ENCODE measurements at places on chromosomes 13 and 19.

DNA sequence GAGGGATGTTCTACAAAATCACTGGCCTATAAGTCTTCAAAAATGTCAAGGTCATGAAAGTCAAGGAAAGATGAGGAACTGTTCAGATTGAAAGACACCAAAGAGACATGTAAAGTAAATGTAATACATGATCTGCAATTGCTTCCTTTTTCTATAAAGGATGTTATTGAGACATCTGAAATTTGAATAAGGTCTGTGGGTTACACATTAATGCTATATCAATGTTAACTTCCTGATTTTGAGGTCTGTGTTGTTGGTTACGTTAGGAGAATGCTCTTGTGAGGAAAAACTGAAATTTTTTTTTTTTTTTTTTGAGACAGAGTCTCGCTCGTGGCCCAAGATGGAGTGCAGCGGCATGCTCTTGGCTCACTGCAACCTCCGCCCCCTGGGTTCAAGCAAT is 197.4 kb downstream of the RGCC start:
- no peak for DNase-seq

DNA sequence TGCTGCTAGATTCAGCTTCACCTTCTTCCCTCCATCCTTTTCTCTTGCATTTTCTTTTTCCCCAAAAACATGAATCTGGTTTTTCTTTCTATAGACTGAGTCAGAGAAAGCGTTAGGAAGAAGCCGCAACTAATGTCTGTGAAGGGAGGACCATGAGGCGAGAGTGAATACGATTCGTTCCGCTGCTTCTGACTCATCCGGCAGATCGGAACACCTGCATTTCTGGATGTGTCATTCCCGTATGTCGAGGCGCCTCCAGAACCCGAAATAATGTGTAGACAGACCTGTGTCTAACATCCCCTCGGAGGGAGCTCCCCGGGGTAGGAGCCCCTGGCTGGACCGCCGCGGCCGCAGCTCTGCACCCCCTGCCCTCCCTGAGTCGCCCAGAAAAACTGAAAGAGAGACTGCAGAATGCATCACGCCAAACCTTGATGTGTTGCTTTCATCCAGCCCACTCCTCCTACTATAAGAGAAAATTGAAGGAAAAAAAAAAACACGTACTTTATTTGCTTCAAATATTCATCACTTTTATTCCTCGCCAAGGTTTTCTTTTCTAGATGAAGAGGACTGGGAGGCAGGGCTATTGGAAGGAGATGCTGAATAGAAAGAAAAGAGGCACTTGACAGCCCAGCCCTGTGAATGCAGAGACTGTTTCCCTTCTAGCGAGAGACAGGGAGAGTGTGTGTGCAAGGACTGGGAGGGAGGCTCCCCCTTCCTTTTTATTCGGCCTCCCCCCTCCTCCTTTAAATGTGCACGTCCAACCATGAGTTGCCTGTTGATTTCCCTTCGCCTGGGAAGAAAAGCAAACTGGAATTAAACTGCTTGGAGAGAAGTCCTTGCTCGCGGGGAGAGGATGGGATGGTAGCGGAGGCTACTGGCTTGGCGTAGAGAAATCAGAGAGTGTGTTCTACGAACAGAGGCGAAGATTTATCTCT is 616 bp upstream of the PCDH17 start:
- no peak for DNase-seq

GRCh38 chr13:104086759-104087158 is 1020.5 kb upstream of the SLC10A2 start:
- DNase-seq: no peak

DNA sequence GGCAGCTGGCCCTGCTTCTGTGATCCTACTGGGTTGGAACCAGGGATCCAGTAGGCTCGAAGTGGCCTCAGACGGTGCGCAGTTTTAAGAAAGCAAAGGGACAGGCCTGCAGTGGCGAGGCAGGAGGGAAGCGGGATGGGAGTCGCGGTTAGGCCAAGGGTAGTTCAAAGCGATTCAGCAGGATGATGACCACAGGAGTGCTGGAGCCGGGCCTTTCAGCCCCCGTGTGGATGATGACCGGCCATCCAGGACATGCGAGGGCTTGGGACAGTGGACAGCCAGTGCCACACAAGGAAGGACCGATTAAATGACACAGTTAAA is 854 bp downstream of the RNASEH2B start:
- no peak for DNase-seq

- no peak for DNase-seq
Measured at GRCh38 chr13:89458456-89458855, 1787.3 kb downstream of the SLITRK5 start.

GRCh38 chr13:97261254-97262005 is 39.3 kb downstream of the MBNL2 start:
- DNase-seq: no peak

DNA sequence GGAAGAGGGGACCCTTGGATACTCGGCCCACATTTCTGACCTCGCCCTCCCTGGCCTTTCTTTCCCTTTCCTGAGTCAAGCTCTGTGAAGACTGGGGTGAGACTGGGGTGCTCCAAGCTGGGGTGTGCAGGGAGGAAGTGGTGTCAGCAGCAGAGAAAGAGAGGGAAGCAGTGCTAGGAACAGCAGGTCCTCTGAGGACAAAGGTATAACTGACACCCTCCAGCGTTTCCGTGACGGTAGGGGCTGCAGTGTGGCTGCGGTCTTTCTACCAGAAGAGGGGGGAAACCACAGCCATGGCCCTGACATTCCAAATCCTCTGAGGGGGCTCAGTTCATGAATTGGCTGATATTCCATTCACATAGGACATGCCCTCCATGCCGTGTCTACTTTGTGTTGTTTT is 1.1 kb downstream of the KIR3DL2 start:
- DNase-seq: no peak

DNA sequence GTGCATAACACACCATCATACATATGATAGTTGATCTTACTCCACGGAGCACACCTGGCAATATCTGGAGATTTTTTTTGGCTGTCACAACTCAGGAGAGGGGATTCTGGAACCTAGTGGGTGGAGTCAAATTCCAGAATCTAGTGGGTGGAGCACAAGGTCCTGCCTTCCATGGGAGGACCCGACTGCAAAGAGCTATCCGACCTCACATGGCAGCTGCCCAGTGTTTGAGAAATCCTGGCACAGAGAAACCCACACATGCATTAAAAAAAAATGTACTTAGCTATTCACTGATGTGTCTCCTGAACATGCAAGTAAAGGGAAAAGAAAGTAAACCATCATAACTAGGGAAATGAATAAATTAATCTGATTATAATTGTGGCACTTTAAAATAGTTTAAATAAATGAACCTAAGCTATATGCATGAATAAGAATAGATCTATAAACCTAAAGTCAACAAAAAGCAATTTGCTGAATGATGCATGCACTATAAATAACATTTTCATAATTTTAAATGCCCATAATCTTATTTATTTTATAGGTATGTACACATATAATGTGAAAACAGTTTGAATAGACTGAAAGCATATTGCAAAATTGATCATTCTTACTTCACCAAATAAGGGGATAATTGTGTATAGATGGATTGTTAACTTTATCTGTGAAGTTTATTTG is 300.3 kb downstream of the MYO16 start:
- DNase-seq: no peak

- DNase-seq: no peak
Measured at GRCh38 chr19:52786078-52786463, 520 bp downstream of the ZNF600 start.

DNA sequence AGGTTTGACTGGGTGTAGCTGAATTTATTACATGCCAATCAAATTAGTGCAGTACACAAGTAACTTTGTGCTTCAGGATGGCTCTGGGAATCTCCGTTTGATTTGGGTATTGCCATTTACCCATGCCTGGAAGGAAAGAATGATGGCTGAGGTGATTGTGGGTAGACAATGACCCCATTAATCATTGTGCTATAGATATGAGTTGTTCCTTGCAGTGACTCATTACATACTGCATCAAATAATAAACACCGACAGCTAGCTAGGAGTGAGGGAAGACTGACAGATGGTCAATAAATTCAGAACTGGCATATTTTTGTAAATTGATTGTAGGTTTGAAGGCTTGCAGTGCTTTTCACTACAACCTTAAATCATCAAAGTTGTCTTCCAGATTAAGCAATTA is 1069.5 kb downstream of the DIAPH3 start:
- DNase-seq: no peak

DNA sequence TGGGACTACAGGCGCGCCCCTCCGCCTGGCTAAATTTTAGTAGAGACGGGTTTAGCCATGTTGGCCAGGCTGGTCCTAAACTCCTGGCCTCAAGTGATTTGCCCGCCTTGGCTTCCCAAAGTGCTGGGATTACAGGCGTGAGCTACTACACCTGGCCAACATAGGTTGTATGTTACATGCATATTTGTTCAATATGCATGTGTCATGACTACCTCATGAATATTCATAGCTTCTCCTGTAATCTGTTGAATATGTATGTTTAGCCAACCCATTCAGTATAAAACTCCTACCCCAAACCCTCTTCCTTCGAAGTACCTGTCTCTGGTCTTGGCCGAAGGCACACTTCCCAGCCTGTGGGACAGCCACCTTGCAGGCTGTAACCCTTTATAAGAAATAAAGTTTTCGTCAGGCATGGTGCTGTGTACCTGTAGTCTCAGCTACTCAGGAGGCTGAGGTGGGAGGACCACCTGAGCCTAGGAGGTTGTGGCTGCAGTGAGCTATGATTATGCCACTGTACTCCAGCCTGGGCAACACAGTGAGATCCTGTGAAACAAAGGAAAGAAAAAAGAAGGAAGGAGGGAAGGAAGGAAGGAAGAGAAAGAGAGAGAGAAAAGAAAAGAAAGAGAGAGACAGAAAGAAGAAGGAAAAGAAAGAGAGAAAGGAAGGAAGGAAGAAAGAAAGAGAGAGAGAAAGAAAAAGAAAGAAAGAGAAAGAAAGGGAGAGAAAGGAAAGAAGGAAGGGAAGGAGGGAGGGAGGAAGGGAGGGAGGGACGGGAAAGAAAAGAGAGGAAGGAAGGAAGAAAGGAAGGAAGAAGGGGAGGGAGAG is 29.3 kb downstream of the GPR42 start:
- DNase-seq: no peak

DNA sequence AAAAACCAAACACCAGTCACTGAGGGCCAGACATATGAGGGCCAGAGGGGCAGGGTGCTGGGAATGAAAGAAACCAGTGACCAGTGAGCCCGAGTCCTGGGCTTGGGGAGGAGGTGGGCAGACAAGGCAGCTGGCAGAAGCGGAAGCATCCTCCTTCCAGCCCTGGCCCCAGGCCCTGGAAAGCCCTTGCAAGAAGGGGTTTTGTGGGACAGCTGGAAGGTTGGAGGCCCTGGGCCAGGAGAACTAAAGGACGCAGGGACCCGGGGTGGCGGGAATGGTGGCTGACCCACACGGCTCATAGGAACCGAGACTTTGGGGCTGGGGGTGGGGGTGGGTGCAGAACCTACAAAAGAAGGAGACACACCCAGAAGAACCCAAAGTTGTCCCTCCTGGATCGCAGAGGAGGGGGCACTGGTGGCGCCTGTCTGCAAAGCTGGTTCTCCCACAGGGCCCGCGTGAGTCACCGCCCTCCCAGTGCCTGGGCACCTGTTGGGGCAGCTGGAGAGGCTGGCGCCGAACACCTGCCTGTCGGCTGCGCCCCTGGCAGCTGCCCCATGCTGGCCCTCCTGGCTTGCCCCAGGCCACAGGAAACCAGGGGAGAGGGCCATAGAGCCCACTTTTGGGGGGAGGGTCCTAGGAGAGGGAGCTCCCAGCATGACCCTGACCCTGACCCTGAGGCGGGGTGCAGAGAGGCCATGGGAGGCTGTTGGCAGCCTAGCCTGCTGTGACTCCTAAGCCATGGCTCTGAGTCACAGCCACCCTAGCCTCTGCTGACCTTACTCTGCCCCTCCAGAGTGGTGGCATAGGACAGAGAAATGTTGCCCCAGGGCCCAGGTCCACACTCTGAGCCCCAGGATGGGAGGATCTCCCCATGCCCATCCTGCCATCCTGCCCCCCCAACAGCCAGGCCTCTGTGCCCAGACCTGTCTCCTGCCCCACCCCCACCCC is 802 bp downstream of the DMPK start:
- no peak for DNase-seq

Data from SW 1271 (cell line).